ENCODE measurements at places on chromosomes 1 and 21. TPM values are rescaled to one million over a fixed set of nuclear protein-coding genes. Genes with fewer than 3 reads are reported as not detected.

- no peak for DNase-seq
Observed at GRCh38 chr1:65164633-65165032, 16.6 kb downstream of the AK4 start.

The SLC25A34 gene
- 2.9 TPM for total RNA-seq

The SLC44A3 gene
- 0.77 TPM for total RNA-seq

DNA sequence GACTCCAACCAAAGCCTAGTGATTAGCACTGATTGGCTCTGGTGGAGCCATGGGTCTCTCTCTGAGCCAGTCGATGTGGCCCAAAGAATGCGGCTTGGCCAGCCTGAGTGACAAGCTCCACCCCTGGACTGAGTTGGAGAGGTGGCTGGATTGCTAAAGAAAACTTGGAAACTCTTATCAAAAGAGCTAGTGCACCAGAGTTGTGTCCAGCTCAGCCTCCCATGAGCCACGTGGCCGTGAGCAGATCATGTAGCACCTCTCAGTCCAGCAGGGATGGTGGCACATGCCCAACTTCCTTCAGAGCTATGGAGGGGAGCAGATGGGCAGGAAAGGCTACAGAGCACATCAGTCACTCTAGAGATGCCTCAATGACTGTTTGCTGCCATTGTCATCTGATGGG is 142.8 kb upstream of the VAMP3 start:
- no peak for DNase-seq

DNA sequence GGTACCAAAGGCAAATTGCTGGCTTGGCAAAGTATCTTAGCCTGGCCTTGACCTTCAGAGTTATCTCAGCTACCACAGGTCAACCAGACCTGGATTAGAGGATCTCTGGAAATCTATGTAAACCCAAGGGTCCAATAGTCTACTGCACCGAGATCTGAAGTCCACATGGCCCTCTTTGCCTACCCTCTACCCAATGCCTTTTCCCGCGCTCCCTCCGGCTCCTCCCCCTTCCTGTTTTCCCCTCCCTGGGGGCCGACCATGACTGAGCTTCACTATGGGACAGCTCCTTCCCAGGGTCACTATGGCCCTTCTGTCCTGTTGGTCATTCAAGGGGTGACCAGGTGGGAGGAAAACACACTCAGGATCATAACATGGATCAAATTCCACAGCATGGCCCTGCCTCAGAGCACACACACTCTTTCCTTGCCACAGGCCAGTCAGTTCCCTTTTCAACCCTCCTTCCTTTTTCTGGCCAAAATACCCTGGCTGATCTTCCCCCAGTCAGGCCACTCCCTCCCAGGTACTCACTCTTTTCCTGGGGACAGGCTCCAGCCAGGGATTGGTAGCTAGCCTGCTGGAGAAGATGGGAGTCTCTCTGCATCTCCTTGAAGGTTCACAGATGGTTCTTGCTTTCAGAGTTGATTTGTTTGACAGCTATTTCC is 19.1 kb upstream of the TMEM183A start:
- no peak for DNase-seq

GRCh38 chr1:159181328-159182024 is 10.1 kb downstream of the CADM3 start:
- DNase-seq = no peak

The CFHR1 gene
- 0.56 TPM for total RNA-seq

The BGLAP gene
- 3.0 TPM for total RNA-seq

The LMOD1 gene
- 0.19 TPM for total RNA-seq

The LINGO4 gene
- not detected for total RNA-seq

The SH3BP5L gene
- total RNA-seq = 26.9 TPM

- DNase-seq = no peak
Observed at GRCh38 chr1:76938304-76938703, 71.0 kb downstream of the ST6GALNAC5 start.
